ENCODE measurements at places on chromosomes 3 and 15.

- DNase-seq = no peak
Measured at GRCh38 chr3:160665231-160665630, 11.7 kb upstream of the ARL14 start.

DNA sequence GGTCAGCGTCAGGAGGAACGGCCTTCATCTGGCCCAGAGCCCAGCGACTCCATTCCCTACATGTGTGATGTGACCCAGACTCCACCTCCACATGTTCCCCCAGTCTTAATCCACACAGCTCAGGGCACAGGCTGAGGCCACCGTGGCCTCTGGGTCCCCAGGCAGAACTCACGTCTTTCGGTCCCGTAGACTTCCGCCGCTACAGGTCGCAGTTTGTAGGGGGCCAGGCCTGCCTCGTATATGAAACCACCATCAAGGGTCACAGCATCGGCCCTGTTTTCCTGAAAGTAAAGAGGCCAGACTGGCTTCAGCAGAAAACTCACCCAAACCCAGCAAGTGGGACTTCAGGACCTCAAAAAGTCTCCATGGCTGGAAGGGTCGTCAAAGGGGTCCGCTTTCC, 8.6 kb downstream of the LTF start:
- no peak for DNase-seq

DNA sequence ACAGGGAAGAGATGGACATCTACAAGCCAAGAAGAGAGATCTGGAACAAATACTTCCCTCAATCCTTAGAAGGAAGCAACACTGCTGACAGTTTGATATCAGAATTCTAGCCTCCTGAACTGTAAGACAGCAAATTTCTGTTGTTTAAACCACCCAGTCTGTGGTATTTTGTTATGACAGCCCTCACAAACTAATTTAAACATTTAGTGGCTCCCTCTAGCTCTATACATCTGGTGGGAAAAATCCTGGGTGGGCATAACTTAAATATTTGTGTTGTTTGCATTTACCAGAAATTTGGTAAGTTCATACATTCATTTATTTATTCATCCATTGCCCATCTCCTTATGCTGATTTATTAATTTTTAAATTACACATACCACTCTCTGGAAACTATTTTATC, 62.5 kb upstream of the GSK3B start:
- no peak for DNase-seq

GRCh38 chr3:22928216-22929110, 274.7 kb upstream of the UBE2E2 start:
- DNase-seq = no peak

DNA sequence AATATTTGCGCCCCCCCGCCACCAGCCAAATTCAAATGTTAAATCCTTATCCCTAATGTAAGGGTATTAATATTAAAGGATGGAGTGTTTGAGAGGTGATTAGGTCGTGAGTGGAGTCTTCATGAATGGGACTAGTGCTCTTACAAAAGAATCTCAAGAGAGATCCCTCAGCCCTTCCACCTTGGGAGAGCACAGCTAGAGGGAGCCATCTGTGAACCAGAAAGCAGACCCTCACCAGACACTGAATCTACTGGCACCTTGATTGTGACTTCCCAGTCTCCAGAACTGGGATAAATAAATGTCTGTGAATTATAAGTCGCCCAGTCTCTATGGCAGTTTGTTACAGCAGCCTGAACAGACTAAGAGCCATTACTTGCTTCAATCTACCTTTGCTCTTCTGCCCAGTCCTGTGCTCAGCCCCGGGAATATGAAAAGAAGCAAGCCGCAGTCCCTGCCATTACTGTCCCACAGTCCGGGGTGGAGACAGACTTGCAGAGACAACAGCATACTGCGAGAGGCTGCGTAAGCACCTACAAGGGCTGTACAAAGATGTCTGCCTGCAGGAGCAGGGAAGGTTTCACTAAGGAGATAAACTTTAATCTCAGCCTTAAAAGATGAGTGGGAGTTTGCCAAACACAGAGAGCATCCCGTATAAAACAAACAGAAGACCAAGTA, 110.7 kb upstream of the TMCO5A start:
- DNase-seq = no peak

DNA sequence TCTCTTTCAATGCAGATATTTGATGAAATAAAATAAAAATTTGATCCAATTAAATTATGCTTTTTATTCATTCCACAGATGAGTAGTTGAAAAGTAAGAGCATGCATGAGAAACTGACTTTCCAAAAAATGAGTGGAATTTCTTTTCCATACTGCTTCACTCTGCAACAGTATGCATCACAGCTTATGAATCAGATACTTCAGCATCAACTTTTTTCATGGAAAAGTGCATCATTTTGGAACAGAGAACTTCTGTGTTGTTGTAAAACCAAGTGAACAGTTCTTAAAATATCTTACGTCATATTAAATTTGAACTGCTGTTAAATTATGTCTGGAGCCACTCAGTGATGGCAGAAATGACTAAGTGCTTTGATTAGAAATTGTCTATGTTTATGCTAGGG, 16.7 kb upstream of the SLC7A14 start:
- no peak for DNase-seq

- no peak for DNase-seq
Measured at GRCh38 chr15:71124937-71125790, 9.9 kb downstream of the THSD4 start.

- DNase-seq = no peak
Measured at GRCh38 chr3:151404316-151404715, 19.8 kb upstream of the P2RY12 start.

GRCh38 chr3:73765878-73766545, 141.3 kb upstream of the PDZRN3 start:
- DNase-seq = no peak

DNA sequence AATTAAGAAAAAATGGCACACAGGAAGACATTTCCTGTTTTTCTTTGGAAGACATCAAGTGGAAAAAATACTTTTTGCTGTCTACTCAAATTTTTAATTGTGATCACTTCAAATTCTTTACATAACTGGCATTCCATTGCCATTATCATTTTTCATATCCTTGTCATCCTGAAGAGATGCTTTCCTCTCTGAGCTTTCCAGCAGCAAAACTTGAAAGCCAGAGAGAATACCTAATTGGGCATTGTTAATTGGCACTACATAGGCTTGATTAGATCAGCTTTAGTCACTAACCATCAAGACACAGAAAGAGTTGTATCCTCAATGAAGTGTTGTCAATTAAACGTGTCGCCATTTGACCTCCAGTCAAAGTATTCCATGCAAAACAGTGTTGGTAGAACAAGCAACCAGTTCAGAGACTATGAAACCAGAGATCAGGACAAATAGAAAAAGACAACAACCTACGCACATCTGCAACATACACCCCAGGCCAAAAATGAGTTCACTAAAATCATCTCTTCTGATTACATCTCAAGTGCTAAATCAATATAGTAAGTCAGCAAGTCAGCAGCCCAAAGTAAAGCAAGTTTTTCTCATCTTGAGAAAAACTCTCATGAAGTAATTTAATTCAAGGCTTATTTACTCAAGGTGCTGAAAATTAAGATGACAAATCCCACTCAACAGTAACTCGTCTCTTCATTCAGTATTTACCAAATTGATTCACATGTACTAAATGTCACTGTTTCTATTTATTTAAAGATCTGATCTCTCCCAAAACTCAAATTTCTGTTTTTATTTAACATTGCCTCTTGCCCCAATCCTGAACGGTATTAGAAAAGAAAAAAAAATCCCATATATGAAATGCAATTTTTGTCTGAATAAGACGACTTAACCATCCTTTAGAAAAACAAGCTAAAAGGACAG, 123.0 kb downstream of the SUCLG2 start:
- no peak for DNase-seq

DNA sequence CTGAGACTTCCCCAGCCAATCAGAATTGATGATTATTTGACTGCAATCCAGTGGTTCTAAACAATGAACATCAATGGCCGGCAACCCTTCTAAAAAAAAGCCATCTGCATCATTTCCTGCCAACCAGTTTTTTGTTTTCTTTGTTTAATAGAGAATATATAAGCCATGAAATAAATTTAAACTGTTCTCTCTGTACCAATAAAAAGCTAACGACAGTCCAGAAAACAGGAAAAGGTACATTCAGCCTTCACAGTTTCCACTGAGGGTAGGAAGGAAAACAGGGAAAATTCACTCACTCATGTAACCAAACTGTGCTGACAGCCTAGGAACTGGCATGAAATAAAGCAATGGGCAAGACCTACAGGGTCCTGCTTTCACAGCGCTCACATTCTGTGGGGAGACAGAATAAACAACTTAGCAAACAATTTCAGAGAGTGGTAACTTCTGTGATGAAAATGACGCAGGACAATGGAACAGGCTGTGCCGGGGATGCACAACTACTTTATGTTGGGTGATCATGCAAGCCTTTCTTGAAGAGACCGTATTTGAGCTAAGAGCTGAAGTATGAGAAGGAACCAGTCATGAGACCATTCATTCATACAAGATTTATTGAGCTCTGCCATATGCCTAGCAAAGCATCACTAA, 630.1 kb downstream of the MAGI1 start:
- DNase-seq = no peak

GRCh38 chr15:71809346-71809745, 1.0 kb upstream of the NR2E3 start:
- no peak for DNase-seq

DNA sequence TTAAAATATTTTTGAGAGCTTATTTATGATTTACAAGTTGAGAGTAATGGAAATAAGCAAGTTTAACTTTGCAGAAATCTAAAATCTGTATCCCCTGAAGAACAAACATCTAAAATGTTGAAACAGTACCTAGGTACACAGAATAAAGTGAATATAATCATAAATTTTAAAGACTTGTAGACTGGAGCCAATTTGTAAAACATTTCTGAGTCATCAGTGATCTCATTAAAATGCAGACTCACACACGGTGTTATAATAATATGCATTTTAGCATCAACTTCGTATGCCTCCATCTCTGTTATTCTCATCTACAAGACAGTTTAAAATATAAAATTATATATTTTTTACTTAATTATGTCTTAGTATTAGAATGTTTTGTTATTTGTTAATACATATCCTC, 399.5 kb upstream of the GOLIM4 start:
- DNase-seq = no peak

DNA sequence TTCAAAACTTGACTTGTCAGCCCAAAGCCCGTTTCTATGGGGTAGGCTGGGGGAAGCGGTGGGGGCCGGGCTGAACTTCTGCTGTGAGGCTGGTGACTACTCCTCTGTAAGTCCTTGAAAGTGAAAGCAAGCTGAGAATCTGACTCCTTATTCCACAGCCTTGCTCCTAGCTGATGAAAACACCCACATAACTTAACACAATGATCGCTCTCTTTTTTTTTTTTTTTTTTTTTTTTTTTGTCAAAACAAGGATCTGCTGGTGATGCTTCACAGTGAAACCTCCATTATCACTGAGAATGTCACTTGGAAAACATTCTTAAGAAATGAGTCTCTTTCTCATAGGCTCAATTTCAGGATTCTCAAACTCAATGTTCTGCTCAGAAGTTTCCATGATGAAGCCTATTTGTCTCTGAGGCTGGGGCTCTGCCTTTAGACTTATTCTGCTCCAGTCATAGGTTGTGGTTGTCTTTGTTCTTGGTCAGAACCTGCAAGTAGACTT, 31.4 kb upstream of the TKT start:
- DNase-seq = no peak

DNA sequence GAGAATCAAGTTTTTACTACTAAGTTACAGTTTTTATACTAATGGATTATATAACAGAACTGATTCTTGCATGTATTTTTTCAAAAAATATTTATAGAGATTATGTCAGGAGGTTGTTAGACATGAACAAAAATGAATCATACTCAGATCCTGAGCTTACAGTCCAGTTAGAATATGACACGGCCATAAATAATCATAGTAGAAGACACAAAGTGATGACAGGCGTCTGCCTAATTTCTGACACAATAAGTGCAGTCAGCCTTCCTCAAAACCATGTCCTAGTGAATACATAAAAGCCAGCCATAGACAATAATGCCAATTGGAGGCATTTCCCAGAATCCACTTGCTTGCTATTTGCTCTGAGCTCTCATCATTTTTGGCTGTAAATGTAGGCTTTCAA, 81.7 kb upstream of the POU1F1 start:
- DNase-seq = no peak

DNA sequence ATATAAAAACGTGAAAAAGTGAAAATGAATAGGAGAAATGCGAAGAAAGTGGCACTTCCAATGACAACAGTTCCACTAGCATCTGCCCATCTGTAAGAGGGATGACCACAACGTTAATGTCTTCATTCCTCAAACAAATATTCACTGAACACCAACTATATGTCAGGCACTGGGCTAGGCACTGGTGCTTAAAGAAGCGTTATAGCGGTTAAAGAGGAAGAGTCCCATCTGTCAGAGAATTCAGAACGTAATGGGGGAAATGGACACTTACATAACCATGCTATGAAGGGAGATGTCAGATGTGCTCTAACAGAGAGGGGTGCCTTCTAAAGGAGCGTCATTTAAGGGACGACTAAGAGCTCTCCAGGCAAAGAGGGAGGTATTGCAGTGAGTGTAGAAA, 8.2 kb downstream of the RUBCN start:
- no peak for DNase-seq

DNA sequence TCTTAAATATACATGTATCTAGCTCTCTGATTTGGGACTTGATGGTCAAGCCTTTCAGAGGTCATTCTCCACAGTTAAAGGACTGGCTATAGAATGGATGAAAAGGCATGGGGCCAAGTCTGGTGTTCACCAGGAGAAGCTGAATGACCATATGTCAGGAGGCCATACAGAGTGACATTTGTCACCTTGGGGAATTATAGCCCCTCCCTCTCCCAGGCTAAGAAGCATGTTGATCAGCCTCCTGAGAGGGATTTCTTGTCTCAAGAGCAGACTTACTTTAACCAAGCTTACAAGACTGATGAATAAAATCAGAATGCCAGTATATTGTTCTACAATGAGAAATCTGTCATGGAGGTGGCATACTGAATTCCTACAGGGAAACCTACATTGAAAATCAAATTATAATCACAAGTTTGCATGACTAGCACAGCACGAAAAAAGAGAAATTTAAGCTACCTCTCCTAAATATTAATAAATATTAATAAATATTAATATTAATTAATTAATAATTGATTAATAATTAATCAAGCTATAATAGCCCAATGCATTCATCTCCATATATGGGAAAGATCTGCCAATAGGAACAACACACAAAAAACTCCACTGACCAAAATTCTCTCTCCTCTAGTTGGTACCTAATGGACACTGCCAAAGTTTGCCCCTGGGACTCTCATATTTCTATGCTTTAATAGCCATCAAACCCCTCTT, 47.3 kb downstream of the ATP8B4 start:
- DNase-seq = no peak

DNA sequence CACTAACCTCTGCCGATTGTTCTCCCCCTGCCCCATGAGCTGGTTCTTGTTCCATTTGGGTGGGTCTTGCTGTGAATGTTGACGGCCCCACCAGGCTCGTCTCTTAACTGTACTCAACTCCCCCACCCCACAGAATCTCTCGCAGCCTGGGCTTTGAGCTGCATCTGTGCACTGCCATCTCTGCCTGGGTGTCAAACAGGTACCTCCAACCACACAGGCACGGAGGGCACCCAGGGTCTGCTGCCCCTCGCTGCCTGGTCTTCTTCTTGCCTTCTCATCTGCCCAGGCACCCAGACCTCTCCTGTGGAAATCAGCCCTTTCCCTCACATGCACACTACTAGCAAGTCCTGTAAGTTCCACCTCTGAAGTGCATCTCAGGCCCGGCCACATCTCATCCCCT, 10.1 kb downstream of the TLR9 start:
- DNase-seq = no peak

- no peak for DNase-seq
Measured at GRCh38 chr15:36924034-36924433, 176.3 kb downstream of the MEIS2 start.

GRCh38 chr3:71101014-71101413, 482.5 kb downstream of the FOXP1 start:
- DNase-seq = no peak

GRCh38 chr15:23384371-23384770, 29.8 kb downstream of the GOLGA8S start:
- no peak for DNase-seq

Measured in activated T-helper 2 cell treated with anti-CD3 and anti-CD28 coated beads, Interferon-gamma antibody, Interleukin-2, Interleukin-4, amounts not matched to agents 10 μg/mL and 5 μg/mL and 100 μg/mL, durations not matched to agents 14 hours and 24 hours and 36 hours (primary cell).